ENCODE measurements at places on chromosomes 6 and 20.

DNA sequence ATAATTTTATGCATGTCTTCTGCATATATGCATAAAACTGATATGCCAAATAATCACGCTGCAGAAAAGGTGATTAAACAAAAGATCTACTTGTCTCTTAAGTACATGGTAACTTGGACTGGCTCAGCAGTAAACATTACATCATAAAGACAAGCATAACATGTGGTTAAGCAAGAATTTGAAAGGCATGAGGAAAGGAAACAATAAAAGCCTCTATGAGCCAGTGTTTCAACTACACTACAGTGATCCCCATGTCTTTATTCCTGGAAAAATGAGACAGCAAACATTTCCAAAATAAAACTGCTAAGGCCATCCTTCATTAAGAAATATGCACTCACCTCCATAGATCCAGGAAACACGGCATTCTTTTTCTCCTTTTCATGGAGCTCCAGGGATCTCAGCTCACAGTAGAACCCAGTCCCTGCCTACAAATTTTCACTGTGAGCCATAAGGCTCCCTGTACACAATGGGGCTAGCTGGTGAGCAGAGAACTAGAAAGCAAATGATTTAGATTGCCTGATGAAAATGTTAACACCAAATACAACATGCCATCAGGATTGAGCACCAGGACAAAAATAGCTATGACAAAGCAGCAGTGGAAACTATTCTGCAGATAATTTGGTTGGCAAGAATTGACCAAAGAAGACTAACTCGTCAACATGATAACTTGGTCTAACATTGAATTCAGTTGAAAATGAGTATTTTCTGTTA lies 156.1 kb downstream of the COL21A1 start:
- DNase-seq = peak; percentile 60

GRCh38 chr6:136657666-136658065 lies 107.4 kb upstream of the MAP7 start:
- no peak for DNase-seq

- no peak for DNase-seq
Measured at GRCh38 chr6:118501765-118502164, 46.3 kb upstream of the PLN start.

DNA sequence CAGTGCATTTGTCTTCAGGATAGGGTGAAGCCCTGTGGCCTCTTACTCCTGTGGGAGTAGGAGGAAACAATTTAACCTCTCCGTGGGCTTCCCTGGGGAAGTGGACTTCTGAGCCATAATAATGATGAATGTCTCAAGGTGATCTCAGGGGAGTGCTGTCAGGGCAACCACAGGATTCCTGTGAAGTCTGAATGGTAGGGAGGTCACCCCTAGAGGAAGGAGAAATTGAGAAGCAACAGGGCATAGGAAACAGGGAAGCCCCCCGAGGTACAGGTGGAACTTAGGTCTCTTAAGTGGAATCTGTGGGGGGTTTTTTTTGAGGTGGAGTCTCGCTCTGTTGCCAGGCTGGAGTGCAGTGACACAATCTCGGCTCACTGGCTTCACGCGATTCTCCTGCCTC lies 26.9 kb downstream of the STK35 start:
- no peak for DNase-seq

DNA sequence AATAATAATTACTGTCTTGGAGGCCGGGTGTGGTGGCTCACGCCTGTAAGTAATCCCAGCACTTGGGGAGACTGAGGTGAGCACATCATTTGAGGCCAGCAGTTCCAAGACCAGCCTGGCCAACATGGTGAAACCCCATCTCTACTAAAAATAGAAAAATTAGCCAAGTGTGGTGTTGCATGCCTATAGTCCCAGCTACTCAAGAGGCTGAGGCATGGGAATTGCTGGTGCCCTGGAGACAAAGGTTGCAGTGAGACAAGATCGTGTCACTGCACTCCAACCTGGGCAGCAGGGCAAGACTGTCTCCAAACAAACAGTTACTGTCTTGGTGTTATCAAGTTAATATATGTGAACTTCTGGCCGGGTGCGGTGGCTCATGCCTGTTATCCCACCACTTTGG lies 4.9 kb downstream of the RRP36 start:
- DNase-seq = no peak

DNA sequence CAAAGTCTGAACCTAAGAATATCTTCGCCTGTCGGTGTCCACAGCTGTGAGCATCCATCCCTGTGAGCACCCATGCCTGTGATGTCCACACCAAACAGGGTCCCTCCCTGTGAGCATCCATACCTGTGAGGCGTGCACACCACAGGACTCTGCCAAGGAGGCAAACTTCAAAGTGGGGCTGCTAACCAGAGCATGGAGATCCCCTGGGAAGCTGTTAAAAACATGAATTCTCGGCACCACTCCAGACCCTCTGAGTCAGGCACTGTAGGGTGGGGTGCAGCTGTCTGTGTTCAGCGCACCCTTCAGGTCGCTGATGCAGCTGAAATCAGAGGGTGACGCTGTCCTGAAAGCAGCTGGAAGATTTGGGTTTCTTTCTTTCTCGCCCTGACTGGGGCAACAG lies 85.4 kb upstream of the NXT1 start:
- no peak for DNase-seq

DNA sequence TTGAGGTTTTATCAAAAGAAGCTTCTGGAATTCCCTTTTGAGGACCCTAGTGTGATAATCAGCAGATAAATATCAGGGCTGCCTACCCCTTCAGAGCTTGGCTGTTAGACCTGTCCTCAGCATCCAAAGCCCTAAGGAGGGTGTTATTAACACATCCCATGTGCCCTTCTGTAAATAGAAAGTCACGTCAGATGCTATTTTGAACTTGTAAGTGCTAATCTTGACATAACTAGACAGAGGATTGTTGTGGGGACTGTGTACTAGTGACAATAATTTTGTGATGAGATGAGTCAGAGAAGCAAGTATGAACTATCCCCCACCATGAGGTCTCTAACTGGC lies 4.9 kb upstream of the LAMA4 start:
- no peak for DNase-seq

DNA sequence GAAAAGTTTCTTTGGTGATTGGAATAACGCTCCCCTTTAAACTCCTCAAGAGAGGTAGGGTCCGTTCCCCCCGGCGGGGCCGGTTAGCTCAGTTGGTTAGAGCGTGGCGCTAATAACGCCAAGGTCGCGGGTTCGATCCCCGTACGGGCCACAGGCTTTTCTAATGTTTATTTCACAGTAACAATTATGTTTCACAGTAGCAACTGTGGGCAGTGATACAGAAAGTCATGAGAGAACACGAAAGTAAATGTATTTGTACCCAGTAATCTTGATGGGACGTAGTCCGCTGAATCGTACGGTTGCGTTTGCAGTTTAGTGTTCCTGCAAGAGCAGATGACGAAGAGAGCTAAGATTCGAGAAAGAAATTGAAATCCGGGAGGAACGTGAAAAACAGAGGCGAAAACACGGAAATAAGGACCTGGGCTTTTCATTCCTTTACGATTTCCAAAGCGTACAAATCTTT lies 505.5 kb downstream of the PRIM2 start:
- DNase-seq = no peak

GRCh38 chr6:106684011-106684410 lies 54.6 kb downstream of the QRSL1 start:
- no peak for DNase-seq

DNA sequence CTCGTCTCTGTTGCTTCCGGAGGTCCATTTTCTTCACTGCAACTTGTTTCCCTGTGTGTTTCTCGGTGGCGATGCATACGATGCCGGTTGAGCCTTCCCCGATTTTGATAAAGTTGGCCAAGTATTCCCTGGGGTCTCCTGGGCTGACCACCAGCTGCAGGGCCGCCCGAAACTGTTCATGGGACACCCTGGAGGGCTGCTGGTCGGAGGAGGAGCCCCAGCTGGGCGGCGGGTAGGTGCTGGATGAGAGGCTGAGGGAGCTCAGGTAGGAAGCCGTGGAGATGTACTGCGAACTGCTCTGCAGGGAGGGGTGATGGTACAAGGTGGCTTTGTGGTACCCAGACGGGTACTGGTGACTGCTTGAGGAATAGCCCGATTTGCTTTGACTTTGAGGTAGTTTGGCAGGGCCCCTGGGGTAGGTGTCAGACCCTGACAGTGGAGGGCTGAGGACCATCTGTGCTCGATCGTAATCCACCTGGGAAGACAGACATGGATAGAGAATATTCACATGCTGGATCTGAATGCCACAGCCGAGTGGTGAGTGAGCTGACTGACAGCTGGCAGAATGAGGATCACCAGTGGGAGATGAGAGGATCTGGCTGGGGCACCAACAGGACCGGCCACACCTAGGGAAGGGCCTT lies 51.6 kb downstream of the LAMP5 start:
- DNase-seq = no peak
